Osteocyte (in vitro differentiated cells): ENCODE measurements at places on chromosomes 11 and 22. TPM values are rescaled to one million over a fixed set of nuclear protein-coding genes. Genes with fewer than 3 reads are reported as not detected.

DNA sequence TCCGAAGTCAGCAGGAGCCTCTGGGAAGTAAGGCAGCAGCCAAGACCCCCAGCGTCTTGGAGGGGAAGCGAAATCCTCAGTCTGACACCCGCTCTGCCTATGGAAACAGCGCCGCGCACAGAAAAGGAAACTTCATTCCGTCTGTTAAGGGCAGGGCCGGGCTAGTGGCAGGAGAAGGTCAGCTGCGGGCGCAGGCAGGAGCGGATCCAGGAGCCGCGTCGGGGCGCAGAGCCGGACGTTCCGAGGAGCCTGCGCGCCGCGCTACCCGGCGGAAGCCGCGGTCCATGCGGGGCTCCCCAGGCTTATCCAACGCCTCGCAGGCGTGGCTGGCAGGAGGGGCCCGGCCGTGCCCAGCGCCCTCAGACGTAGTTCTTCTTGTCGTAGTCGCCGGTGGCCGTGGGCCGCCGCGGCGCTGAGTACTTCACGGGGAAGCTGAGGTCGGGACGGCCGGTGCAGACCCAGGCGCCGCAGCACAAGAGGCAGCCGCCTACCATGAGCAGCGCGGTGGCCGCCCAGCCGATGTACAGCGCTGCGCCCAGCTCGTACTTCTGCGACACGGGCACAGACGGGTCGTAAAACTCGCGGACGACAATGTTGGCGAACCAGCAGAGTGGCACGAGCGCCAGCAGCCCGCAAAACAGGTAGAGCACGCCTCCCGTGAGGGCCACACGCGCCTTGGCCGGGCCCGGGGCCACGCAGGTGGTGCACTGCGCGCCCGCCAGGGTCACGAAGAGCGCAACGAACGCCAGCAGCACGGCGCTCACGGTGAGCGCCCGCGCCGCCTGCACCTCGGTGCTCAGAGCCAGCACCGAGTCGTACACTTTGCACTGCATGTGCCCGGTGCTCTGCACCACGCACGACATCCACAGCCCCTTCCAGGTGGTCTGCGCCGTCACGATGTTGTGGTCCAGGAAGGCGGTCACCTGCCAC is 705 bp downstream of the CLDN5 start:
- no peak for DNase-seq

DNA sequence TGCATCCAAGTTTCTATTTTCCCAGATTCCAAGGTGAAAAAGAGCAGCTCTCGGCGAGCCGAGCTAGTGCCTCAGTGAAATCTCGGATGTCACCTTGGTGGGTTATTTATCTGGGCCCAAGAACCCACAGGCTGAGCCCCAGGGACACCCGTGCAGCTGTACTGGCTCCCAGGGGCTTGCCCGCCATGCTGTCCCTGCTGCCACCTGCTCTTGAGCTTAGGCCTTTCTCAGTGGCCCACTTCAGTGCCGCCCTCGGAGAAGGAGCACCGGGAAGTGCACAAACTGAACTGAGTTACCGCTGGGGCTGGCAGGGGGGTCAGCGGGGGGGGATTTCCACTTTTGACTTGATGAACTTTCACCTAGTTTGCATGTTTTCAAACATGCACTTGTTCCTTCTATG is 27.9 kb downstream of the CPT1A start:
- no peak for DNase-seq

Gene LTBP3
- total RNA-seq = 219 and 256 TPM in 2 replicates

Gene ALDH3B2
- not detected in 2 replicates for total RNA-seq

GRCh38 chr11:45212566-45213315 is 66.3 kb downstream of the PRDM11 start:
- no peak for DNase-seq
